ENCODE measurements at places on chromosomes 11 and 22.

DNA sequence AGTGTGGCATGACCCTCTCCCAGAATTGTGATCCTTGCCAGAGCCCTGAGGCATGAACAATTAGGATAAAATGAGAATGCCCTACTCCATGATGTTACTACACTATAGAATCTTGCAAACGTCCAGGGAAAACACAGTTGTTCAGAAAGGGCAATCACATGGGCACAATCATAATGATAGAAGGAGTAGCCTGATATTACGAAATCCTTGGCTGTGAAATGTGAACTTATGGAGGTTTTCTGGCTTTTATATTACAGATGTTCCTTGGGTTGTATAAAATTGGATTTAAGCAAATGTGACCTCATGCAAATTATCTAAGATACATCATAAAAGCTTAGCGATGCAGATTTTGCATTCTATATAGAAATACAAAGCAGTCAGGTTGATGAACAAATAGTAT is 29.4 kb upstream of the TPH1 start:
- DNase-seq = no peak

GRCh38 chr11:114479331-114479730 is 40.1 kb downstream of the REXO2 start:
- DNase-seq = no peak

GRCh38 chr11:128568166-128568778 is 19.1 kb downstream of the ETS1 start:
- no peak for DNase-seq

DNA sequence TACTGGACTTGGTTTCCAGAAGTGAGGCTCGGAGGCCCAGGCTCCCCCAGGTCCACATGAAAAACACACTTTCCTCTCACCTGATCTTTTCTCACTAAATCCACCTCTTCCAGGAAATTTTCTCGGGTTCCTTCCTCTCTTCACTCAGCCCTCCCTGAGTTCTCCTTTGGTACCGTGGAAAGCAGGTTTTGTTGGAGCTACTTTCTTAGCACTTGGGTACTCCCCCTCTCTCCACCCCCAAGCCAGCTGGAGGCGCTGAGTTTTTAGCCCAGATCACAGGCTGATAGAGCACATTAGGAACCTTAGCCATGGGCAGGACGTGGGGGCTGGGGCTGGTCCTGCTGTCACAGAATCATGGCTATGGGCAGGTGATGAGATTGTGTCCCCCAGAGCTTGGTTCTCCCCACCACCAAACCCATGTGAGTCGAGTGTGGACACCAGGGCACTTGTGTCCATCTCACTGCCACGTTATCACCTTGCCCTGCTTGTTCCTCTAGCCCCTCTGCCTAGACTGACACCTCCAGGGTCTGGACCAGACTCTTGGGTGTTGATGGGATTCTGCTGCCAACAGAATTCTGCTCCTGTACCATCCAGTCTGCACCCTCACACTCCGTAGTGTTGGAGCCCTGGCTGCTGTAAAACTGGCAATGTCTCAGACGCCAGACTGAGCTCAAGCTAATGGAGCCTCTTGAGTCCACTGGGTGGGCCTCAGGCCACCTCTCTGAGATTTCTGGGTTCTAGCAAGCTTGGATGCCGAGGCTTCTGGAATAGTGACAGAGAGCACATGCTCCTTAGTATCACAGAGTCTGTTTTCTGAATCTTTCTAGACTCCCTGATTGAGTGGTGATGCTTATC is 74.9 kb upstream of the NARS2 start:
- peak; percentile 13 for DNase-seq

DNA sequence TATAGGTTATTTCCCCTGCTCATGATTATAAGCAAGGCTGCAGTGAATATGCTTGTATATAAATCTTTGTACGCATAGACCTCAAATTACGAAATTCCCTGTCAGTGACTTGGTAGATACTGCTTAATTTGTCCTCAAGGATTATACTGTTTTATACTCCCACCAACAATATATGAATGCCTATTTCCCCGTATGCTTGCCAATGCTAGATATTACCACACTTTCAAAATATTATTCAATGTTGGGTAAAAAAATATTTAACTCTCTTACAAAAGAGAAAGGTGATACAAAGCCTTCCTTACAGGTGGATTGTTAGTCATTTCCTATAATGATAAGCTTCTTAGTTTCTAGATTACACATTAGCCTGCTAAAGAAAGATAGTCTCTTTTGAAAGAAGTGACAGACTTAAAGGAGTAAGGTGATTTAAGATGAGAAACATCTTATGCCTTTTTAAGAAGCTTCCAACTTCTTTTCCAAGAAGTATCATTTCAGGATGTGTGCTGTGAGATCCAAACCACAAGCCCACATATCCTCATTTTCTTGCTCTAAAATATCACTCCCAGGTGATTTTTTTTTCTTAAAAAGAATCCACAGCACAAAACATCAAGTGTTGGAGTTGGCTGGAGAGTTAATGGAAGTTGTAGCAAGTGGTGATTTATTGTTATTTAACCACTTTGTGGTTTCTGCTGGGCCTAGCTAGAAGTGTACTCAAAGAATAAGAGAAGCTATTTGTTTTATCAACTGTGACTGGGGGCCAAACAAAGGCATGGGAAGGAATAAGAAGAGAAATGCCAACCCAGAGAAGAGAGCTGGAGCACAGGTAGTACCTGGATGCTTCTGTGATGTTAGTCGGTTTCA is 59.2 kb downstream of the BARX2 start:
- DNase-seq = no peak

GRCh38 chr22:26827611-26828010 is 170.2 kb downstream of the MIAT start:
- DNase-seq = no peak

- DNase-seq = no peak
Measured at GRCh38 chr11:75135651-75136050, 15.3 kb upstream of the SLCO2B1 start.

- no peak for DNase-seq
Measured at GRCh38 chr22:25494774-25495173, 69.7 kb upstream of the GRK3 start.

- DNase-seq = no peak
Measured at GRCh38 chr22:39344046-39344390, 5.8 kb upstream of the SYNGR1 start.

GRCh38 chr11:128297091-128297651 is 290.2 kb downstream of the ETS1 start:
- DNase-seq = no peak

- no peak for DNase-seq
Measured at GRCh38 chr11:131311776-131312514, 58.5 kb upstream of the NTM start.

Measured in activated CD8-positive, alpha-beta T cell treated with anti-CD3 and anti-CD28 coated beads, Interleukin-2, amount 10 ng/mL, durations not matched to agents 7 days and 5 days (primary cell).